Activated CD4-positive, CD25-positive, alpha-beta regulatory T cell treated with anti-CD3 and anti-CD28 coated beads, Interleukin-2, amount 50 U/mL, for 72 hours (primary cell): ENCODE measurements at places on chromosomes 1 and 21.

DNA sequence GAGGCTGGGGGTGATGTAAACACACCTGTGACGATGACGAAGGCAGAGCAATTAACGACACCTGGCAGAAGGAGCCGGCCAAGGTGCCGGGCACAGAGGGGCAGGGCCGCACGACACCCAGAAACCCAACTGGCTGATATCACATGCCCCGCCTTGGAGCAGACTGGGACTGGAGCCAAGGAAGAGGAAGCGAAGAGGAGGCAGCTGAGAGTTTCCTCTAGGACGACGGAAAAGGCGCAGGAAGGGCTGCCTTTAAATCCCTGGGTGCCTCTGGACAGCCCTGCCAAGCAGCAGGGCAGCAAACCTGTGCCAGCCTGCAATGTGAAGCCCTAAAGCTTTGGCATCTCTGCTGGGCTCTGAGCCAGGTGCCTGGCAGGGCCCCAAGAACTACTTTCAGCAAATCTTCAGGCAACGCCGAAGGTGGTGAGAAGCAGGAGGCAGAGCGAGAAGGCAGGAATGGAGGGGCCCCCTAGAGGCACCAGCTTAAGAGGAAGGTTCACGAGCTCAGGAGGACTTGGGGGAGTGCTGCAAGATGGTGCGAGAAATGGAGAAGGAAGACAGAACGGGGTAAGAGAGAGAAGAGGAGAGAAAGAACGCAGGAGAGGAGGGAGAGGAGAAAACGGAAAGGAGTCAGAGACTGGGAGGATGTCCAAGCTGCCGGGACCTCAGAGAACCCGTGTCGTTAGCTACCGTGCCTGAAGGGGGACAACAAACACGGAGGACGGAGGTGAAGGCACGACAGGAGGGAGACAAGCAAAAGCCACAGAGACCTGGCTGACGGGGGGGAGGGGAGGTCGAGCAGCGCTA is 25.3 kb upstream of the PEF1 start:
- DNase-seq = no peak

- DNase-seq = no peak
Observed at GRCh38 chr1:104029456-104029970, 279.8 kb downstream of the AMY1C start.

DNA sequence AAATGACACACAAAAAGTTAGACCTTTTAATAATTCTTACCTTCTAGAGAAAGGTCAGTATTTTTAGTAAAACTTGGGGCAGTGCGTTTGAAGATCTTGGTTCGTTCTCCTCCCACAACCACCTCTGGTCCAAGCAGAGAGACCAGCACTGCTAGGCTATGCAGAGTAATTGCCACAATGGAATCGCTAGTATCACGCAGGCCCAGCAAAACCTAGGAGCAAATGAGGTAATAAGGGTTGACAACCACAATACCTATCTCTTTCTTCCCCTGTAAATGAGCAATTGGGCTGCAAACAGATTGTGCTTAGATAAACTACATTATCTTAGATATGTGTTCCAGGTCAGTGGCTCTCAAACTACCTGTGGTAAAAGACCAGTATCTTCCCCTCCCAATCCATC is 34.7 kb downstream of the SCYL3 start:
- no peak for DNase-seq

GRCh38 chr21:35197992-35198431 is 148.9 kb upstream of the RUNX1 start:
- DNase-seq = no peak

DNA sequence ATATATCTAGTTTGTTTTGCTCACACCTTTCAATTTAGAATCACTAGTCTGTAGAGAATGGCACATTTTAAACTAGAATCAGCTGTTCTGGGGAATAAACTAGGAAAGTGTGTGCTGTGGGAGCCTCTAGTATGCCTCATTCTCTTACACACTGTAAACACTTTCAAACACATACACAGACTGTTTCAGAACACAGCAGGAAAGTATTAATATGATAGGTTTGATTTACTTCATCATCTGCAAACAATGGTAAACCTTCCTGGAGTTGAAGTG is 67.1 kb upstream of the ABCG1 start:
- DNase-seq = no peak

- no peak for DNase-seq
Observed at GRCh38 chr1:230627767-230628166, 14.5 kb upstream of the COG2 start.

GRCh38 chr1:16468558-16468957 is 28.0 kb downstream of the NECAP2 start:
- no peak for DNase-seq

DNA sequence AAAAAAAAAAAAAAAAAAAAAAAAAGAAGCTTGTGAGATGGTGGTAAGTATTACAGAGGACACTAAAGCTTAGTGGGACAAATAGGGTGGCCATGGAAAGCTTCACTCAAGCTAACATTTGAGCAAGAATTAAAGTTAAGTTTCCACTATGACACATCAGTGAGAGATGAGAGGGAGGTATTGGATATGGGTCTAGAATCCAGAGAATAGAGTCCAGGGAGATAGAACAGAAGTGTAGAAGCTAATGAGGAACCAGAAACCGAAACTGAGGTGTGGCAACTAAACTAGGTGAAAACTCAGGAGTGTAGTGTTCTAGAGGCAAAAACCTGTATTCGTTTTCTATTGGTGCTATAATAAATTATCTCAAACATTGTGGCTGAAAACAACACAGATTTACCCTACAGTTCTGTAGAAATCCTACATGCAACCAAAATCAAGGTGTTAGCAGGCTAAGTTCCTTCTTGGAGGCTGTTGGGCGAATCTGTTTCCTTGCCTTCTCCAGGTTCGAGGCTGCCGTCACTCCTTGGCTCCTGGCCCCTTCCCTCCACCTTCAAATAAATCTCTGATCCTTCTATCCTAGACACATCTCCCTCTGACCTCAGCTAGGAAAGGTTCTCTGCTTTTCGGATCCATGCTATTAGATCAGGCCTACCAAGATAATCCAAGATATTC is 36.2 kb downstream of the PTP4A2 start:
- no peak for DNase-seq

DNA sequence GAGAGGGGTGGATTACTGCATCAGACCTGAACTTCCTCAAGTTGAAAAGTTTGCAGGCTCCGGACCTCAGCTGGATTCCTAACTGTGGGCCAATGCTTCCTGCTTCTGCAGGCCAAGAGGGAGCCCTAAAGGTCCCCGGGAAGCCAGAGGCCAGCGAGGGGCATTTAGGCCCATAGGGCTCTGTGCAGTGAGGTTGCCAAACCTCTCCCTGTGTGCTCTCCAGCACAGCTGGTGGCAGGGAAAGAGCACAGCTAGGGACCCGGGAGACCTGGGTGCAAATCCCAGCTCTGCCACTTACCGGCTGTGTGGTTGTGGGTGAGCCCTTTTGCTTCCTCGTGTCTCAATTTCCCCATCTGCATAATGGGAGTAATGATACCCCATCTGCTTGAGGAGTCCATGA is 100.5 kb downstream of the PAX7 start:
- DNase-seq = no peak

GRCh38 chr1:208450958-208451357 is 206.8 kb upstream of the PLXNA2 start:
- DNase-seq = no peak

DNA sequence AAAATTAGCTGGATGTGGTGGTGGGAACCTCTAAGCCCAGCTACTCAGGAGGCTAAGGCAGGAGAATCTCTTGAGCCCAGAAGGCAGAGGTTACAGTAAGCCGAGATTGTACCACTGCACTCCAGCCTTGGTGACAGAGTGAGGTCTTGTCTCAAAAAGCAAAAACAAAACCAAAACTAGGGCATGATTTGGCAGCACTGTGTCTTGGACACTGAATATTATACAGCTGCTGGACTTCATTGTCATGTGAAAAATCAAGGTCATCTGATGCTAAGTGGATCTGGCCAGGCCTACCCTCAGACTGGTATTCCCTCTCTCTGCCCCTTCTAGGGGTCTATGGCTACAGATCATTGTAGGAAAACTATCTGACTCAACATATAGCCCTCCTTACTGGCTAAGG is 55.2 kb upstream of the MRPS6 start:
- DNase-seq = no peak
